ENCODE measurements at places on chromosomes 12 and 14. TPM values are rescaled to one million over a fixed set of nuclear protein-coding genes. Genes with fewer than 3 reads are reported as not detected.

DNA sequence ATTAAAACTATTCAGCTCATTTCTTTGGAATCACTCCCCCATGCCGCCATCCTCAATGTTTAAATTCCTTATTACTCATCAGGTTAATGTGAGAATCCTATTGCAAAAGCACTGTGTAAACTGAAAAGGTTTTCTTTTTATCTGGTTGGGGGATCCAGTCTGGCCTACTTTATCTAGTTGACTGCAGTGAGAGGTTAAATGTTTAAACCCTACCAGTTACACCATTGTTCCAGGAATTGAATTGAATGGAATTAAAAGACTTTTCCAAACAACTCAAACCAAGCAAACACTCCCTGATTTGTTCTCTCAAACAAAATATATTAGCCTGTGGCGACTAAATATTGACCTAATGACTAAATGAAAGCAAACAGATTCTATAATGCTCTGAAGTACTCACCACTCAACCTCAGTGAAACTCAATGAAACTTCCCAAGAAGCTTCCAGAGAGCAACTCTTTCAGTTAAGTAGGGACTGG lies 100.5 kb downstream of the VEZT start:
- DNase-seq = no peak

- no peak for DNase-seq
These were observed 16.9 kb downstream of the ASB2 start for GRCh38 chr14:93959239-93960107.

- no peak for DNase-seq
These were observed 467.8 kb downstream of the MDGA2 start for GRCh38 chr14:47207617-47208016.

GRCh38 chr14:29861996-29862395 lies 65.7 kb downstream of the PRKD1 start:
- DNase-seq = no peak

- DNase-seq = no peak
These were observed 2.1 kb downstream of the CATSPERB start for GRCh38 chr14:91729756-91730155.

Gene RNU4-1
- total RNA-seq = under 0.01 TPM

Gene KCNH5
- total RNA-seq = 0.49 TPM

Gene KIF21A
- 26.3 TPM for total RNA-seq
